PC-3 (cell line): ENCODE measurements at places on chromosomes 16 and 17. TPM values are rescaled to one million over a fixed set of nuclear protein-coding genes. Genes with fewer than 3 reads are reported as not detected.
A peak's percentile ranks its signal among the peaks of the same experiment; 100 is the strongest.

GRCh38 chr16:58062821-58063220 lies 37.3 kb downstream of the MMP15 start:
- no peak overlapping the region for H3K4me3 ChIP-seq
- no peak for DNase-seq
- no peaks in the 10 kb centered on the region for H3K4me1 ChIP-seq

GRCh38 chr17:72560303-72561247 lies 439.8 kb downstream of the SOX9 start:
- H3K36me3 ChIP-seq, result no peaks in the 10 kb centered on the region
- DNase-seq, result peak; percentile 92
- H3K27me3 ChIP-seq, result no peaks in the 10 kb centered on the region
- no peak overlapping the region for H3K4me3 ChIP-seq
- peak overlapping the region; percentile 67 for H3K27ac ChIP-seq

DNA sequence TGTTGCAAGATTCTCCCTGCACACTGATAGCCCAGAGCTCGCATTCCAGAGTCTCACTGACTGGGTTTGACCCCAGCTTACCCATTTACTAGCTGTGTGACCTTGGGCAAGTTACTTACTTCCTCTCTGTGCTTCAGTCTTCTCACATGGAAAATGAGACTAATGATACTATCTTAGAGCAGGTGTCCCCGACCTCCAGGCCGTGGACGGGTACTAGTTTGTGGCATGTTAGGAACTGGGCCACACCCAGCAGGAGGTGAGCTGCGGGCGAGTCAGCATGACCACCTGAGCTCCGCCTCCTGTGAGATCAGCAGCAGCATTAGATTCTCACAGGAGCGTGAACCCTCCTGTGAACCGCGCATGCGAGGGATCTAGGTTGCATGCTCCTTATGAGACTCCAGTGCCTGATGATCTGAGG lies 15.8 kb downstream of the ANKFY1 start:
- no peaks in the 10 kb centered on the region for H3K27me3 ChIP-seq
- DNase-seq, result peak; percentile 62
- peaks cover 21% of the 10 kb centered on the region for H3K4me1 ChIP-seq
- H3K36me3 ChIP-seq, result no peaks in the 10 kb centered on the region
- H3K27ac ChIP-seq, result peak overlapping the region; percentile 79

- H3K27me3 ChIP-seq, result no peaks in the 10 kb centered on the region
- peaks cover 35% of the 10 kb centered on the region for H3K36me3 ChIP-seq
- no peak overlapping the region for H3K27ac ChIP-seq
- H3K4me3 ChIP-seq, result no peak overlapping the region
- peaks cover 20% of the 10 kb centered on the region for H3K4me1 ChIP-seq
- no peak for DNase-seq
These were observed 2.3 kb downstream of the NAT9 start for GRCh38 chr17:74773871-74774286.

- H3K27ac ChIP-seq, result no peak overlapping the region
- peaks cover 9% of the 10 kb centered on the region; the same call in 1 of the 2 replicates for H3K36me3 ChIP-seq
- no peaks in the 10 kb centered on the region for H3K27me3 ChIP-seq
- no peaks in the 10 kb centered on the region for H3K4me1 ChIP-seq
- no peak for DNase-seq
These were observed 684 bp downstream of the ZFP90 start for GRCh38 chr16:68539711-68540239.

DNA sequence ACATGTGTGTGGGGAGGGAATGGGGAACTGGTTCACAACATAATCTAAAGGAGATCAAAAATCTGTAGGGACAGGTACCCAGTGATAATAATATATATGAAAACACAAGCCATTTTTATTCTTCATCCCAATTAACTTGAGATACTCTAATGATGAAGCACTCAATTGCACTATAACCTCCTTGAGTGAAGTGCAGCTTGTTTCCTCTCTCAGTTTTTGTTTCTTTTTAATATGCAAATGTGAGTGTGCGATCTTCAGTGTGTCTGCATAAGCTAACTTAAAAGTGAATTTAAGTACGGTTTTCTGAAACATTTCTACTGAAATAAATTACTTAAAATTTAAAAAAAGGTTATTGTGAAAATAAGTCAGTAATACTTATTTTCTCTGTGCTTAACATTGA lies 623.5 kb downstream of the CDH11 start:
- DNase-seq, result no peak
- no peak overlapping the region for H3K4me3 ChIP-seq
- H3K27me3 ChIP-seq, result peaks cover 21% of the 10 kb centered on the region
- H3K27ac ChIP-seq, result no peak overlapping the region
- H3K36me3 ChIP-seq, result no peaks in the 10 kb centered on the region
- H3K4me1 ChIP-seq, result no peaks in the 10 kb centered on the region

DNA sequence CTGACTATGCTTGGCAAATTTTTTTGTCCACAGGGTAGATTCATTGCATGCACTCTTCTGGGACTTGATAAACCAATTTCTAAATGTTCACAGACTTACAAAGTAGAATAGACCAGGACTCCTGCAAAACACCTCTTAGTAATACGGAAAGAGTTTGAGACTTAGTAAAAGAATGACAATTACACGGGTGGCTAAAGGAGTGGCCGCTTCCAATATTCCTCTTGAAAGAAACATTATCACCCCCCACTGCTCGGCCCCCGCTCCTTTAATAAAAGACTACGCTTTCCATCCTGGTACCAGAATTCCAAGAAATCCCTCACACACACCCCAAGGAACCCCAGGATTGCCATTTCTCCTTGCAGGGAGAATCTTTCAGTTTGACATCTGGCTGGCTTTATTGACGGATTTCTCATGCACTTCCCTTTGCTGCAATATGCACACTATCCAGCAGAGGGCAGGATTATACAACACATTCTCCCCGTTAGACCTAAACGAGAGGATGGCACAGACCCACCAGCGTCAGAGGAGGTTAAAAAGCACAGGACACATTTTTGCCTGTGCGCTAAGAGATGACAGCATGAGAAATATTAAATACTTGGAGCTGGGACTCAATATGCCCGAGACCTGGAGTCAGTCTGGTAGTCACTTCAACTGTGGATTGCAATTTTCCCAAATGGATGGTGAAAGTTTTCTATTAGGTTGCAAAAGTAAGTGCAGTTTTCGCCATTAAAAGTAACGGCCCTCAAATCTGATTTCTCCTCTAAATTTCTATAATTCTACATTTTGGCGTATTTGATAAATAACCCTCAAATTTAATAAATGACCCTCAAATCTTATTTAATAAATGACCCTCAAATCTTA lies 46.6 kb upstream of the NUDT7 start:
- DNase-seq, result peak; percentile 74
- H3K36me3 ChIP-seq, result no peaks in the 10 kb centered on the region; the same call in 1 of the 2 replicates
- H3K4me3 ChIP-seq, result no peak overlapping the region
- no peak overlapping the region for H3K27ac ChIP-seq

DNA sequence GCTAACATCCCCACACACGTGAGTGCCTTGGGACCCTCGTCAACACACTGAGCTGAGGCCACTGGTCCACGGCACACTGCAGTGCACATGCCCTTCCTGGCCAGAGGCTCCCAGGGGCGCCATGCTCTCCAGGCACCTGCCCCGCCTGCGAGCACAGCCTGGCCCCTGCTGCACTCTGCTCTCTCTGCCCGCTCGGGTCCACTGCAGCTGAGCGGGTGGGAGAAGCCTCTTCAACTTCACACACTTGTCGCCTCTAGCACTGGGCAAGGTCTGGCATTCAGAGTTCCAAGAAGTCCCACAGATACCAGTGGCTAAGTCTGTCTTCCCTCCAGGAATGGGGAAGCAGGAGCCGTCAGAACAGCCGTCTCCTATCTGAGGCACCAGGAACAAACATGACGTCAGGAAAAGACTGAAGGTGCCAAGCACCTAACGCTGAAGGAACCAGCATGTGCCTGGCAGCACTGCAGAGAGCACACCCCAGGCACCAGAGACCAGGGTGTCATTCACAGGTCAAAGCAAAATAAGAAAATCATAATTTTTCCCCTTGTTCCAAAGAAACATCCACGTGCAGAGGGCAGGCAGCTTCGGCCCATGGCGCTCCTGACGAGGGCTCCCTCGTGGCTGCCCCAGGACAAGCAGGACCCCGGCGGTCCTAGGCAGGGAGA lies 82.9 kb downstream of the ZNF778 start:
- peak overlapping the region; percentile 93; the same call in 1 of the 2 replicates for H3K27ac ChIP-seq
- no peaks in the 10 kb centered on the region for H3K27me3 ChIP-seq
- H3K4me3 ChIP-seq, result no peak overlapping the region

GRCh38 chr17:61307905-61308886 lies 91.4 kb upstream of the TBX2 start:
- H3K27me3 ChIP-seq, result no peaks in the 10 kb centered on the region
- no peaks in the 10 kb centered on the region for H3K36me3 ChIP-seq
- H3K27ac ChIP-seq, result peak overlapping the region; percentile 55
- peaks cover 25% of the 10 kb centered on the region for H3K4me1 ChIP-seq

GRCh38 chr16:80299416-80299815 lies 241.4 kb upstream of the DYNLRB2 start:
- H3K4me3 ChIP-seq, result no peak overlapping the region
- no peaks in the 10 kb centered on the region for H3K36me3 ChIP-seq
- no peak for DNase-seq
- no peak overlapping the region for H3K27ac ChIP-seq
- no peaks in the 10 kb centered on the region for H3K27me3 ChIP-seq

- H3K4me1 ChIP-seq, result no peaks in the 10 kb centered on the region
- no peak overlapping the region for H3K27ac ChIP-seq
- DNase-seq, result no peak
- H3K36me3 ChIP-seq, result peaks cover 64% of the 10 kb centered on the region
- H3K4me3 ChIP-seq, result no peak overlapping the region
- no peaks in the 10 kb centered on the region for H3K27me3 ChIP-seq
These were observed 14.8 kb downstream of the COIL start for GRCh38 chr17:56945938-56946505.

DNA sequence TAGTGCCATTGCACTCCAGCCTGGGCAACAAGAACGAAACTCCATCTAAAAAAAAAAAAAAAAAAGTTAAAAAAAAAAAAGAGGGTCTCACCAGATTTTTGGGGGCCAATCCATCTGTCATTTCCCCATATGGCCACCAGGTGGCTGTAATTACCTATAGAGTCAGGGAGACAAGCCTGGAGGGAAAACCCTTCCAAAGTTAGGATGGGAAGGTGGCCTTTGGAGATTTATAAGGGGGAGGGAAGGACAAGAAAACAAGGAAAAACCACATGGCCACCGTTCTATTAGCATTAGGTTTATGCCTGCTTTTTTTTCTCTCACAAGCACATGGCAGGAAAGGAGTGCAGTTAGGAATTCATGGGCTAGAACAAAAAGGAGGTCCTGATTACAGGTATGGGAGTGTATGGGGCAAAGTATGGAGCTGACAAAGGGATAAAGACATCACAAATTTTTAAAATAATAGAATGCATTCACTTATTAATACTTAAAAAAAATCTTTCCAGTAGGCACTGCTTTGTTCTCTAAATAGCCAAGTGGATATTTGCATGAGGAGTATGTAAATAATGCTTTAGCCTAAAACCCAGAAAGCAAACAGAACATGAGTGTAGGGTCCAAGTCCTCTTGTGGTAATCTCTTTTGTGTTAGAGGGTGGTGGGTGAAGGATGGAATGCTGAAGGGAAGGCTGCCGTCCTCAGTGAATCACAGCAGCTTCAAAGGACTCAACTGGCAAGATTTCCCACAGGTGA lies 5.1 kb downstream of the CYB5D1 start:
- peak; percentile 60 for DNase-seq
- peaks cover 11% of the 10 kb centered on the region; the same call in 1 of the 2 replicates for H3K4me1 ChIP-seq
- no peaks in the 10 kb centered on the region for H3K27me3 ChIP-seq
- H3K36me3 ChIP-seq, result peaks cover 4% of the 10 kb centered on the region; the same call in 1 of the 2 replicates
- H3K27ac ChIP-seq, result no peak overlapping the region
- no peak overlapping the region for H3K4me3 ChIP-seq

- no peak for DNase-seq
- H3K27ac ChIP-seq, result no peak overlapping the region
These were observed 2.7 kb downstream of the FBXO31 start for GRCh38 chr16:87380881-87381280.

DNA sequence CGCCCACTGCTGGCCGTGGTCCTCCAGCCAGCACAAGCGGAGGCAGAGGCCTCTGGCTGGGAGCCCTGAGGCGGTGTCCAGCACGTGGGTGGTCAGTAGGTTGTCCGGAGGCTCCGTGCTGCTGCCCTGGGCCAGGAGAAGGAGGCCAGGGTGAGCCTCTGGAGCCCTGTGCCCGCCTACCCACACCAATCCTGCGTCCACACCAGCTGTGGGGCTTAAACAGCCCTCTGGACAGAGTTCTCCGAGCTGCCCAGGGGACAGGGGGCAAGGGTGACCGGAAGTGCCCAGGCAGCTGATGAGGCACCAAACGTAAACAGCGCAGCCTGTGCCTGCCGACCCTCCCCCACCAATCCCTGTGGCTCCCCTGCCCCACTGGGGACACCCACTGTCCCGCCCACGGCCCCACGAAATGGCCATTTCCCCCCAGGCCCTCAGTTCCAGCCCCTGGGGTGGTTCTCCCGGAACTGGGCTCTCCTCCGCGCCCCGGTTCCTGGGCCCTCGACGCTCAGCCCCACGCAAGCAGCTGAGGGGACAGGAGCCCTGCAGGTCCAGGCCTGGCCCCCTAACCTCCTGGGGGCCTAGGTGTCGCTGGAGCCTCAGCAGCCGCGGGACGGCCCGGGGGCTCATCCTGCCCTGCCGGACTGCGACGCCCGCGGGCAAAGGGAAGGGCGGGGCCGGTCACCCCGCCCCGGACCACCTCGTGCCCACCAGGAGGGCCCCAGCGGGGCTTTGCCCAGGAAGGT lies 27.9 kb upstream of the DBNDD1 start:
- DNase-seq, result no peak
- H3K4me3 ChIP-seq, result no peak overlapping the region

- H3K27ac ChIP-seq, result no peak overlapping the region
- no peak overlapping the region for H3K4me3 ChIP-seq
- no peaks in the 10 kb centered on the region for H3K4me1 ChIP-seq
- no peaks in the 10 kb centered on the region for H3K36me3 ChIP-seq
- no peak for DNase-seq
- peaks cover 55% of the 10 kb centered on the region for H3K27me3 ChIP-seq
These were observed 258.3 kb upstream of the MON1B start for GRCh38 chr16:76932541-76933211.

GRCh38 chr17:34579979-34580684 lies 750 bp downstream of the TMEM132E start:
- no peak for DNase-seq
- no peak overlapping the region for H3K27ac ChIP-seq
- no peaks in the 10 kb centered on the region for H3K36me3 ChIP-seq
- H3K27me3 ChIP-seq, result peaks cover 70% of the 10 kb centered on the region
- H3K4me1 ChIP-seq, result no peaks in the 10 kb centered on the region
- H3K4me3 ChIP-seq, result no peak overlapping the region

The HSD17B1 gene
- total RNA-seq, result 0.86 and 1.5 TPM in 2 replicates

The TAT gene
- not detected in 2 replicates for total RNA-seq

The SMIM36 gene
- not detected in 2 replicates for total RNA-seq

The NPIPB2 gene
- 2.4 and 2.8 TPM in 2 replicates for total RNA-seq

The DLX4 gene
- 0.35 and 0.44 TPM in 2 replicates for total RNA-seq

The GNGT2 gene
- 0.40 TPM in 1 of 2 replicates, not detected in the other for total RNA-seq

The ARHGAP27 gene
- 119 and 134 TPM in 2 replicates for total RNA-seq

The TBC1D3I gene
- total RNA-seq, result 0.07 TPM in 1 of 2 replicates, not detected in the other

The NPIPB8 gene
- total RNA-seq, result 1.1 TPM in 1 of 2 replicates, not detected in the other

The CCL8 gene
- not detected in 2 replicates for total RNA-seq

The RAB11FIP3 gene
- total RNA-seq, result 12.7 and 17.9 TPM in 2 replicates
